ENCODE measurements at places on chromosomes 11 and 22.

- no peak for DNase-seq
These were observed 172.0 kb upstream of the CADM1 start for GRCh38 chr11:115676206-115676605.

GRCh38 chr11:44559207-44559939 is 6.1 kb upstream of the CD82 start:
- no peak for DNase-seq

DNA sequence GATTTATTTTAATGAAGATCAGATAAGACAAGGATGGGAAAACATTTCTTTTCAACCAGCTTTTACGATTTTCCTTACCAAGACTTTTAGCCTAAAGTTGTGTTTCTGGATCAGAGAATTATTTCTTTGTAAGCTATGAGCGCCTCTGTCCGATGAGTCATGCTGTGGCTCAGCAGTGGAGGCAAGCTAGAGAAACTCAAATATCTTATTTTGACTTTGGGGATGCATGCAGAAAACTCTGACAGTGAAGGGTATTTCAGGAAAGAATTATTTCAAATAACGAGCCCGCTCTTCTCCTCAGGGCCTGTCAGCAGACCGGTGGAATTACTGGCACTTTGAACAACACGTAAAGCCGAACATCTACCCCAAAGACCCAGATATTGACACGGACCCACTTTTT is 77.9 kb upstream of the OR5AK2 start:
- no peak for DNase-seq

DNA sequence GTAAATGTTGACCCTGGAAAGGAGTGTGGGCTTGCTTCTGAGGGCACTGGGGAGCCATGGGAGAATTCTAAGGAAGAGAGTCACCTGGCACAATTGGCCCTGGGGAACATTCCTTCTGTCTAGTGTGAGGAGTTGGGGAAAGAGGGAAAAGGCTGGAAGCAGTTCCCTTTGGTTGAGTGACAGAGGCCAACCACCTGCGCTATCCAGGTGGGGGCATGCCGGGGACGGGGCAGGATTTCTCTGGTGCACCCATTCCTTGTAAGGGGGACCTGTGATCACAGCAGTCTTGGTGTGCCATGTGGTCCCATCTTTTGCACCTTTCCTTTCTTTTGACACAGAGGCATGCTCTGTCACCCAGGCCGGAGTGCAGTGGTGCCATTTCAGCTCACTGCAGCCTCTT is 92.1 kb upstream of the GRK3 start:
- no peak for DNase-seq

DNA sequence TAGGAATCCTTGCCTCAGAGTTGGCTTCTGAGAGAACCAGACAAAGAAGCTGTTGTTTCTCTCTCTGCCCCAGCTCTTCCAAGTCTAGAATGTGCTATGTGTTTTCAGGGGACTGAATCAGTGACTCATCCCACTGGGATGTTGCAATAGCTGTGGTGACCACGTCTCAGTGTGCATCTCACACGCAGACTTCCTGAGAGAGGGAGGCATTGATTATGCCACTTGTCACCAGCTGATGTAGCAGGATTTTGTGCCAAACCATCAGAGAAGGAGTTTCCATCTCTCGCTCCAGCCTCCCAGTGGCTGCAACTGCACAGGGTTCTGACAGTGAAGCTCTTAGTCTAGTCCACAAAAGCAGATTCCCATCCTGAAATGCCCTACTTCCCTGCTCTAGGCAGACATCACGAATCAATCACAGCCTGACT is 455.8 kb downstream of the MIAT start:
- DNase-seq = no peak

DNA sequence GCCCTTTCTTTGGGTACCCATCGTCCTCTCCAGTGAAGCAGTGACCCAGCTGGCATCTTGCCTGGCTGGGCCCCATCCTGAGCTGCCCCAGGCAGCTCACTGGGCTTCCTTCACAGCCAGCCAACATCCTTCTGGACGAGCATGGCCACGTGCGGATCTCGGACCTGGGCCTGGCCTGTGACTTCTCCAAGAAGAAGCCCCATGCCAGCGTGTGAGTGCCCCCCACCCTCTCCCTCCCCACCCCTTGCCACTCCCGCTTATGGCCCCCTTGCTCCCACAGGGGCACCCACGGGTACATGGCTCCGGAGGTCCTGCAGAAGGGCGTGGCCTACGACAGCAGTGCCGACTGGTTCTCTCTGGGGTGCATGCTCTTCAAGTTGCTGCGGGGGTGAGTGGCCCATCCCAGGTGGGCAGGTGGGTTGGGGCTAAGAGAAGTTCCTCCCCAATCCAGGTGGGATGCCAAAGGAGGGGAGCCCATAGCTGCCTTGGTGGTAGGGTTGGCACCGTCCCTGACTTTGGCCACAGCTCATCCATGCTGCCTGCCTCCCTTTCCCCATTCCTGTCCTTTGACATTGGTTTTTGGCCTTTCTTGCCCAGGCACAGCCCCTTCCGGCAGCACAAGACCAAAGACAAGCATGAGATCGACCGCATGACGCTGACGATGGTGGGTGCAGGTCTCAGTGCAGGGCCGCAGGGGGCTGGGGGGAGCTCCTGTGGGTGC is 6.8 kb upstream of the ANKRD13D start:
- DNase-seq = no peak

- no peak for DNase-seq
These were observed 378.3 kb downstream of the INSC start for GRCh38 chr11:15493066-15493465.

DNA sequence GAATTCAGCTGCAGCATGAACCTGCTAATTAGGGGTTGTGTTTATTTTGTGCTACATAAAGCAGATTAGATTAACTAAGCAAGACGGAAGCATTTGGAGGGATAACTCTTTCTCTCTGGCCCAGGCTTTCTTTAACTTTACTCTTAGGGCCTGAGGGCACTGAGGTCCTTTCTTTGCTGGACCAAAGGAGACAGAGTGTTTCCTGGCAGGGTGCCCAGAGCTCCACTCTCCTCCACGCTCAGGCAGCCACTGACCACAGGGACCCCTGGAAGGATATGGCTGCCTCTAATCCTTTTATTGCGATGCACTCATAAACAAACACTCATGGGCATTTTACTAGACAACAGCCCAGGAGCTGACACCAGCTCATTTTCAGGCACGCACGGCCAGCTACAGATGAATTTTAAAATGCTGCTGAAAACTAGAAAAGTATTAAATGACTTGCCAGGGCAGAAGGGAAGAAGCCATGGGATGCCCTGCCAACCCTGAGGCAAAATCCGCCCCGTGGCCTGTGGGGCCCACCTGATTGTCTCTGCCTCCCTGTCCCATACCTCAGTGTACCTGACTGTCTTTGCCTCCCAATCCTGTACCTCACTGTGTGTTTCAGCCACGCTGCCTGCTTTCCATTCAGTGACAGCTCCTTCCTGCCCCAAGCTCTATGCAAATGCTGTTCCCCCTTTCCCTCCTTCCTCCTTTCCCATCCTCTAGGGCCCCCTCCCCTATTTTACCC is 192.6 kb upstream of the NAV2 start:
- DNase-seq = no peak

DNA sequence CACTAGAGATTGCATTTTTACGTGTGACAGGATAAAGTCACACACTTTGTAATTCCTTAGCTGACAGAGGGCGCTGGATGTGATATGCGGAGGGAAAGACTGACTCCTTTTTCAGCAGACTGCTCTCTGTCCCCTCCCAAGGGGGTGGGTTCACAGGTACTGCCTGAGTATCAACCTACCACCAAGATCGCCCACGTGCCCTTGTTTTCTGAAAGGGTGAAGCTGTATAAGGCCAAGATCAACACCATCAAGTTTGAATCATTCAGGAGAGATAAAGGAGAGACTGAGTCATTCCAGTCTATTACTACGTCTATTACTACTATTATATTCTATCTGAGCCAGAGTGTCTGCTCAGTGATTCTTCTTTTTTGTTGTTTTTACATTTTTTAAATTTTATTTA is 30.7 kb downstream of the BUD13 start:
- DNase-seq = no peak
